ENCODE measurements at places on chromosomes 2 and 18. TPM values are rescaled to one million over a fixed set of nuclear protein-coding genes. Genes with fewer than 3 reads are reported as not detected.

GRCh38 chr2:82023710-82024109 lies 1719.2 kb upstream of the LRRTM1 start:
- no peak for DNase-seq

DNA sequence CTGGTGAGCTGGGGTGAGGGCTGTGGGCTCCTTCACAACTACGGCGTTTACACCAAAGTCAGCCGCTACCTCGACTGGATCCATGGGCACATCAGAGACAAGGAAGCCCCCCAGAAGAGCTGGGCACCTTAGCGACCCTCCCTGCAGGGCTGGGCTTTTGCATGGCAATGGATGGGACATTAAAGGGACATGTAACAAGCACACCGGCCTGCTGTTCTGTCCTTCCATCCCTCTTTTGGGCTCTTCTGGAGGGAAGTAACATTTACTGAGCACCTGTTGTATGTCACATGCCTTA lies 10.5 kb downstream of the PROC start:
- DNase-seq: no peak

- no peak for DNase-seq
Measured at GRCh38 chr2:210839450-210839849, 283.1 kb downstream of the CPS1 start.

DNA sequence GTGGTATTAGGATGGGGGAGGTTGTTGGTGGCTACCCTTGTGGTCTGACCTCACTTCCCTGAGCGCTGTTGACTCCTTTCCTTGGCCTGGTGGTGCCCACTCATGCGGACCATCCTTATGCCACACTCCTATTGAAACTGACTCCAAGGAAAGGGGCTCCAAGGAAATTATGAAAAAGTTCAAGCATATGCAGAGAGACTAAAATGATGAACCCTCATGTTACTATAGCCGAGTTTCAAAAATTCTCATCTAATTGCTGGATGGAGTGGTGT lies 96.2 kb upstream of the STPG4 start:
- no peak for DNase-seq

- peak; percentile 53 for DNase-seq
Measured at GRCh38 chr2:223465793-223466192, 136.4 kb downstream of the SCG2 start.

DNA sequence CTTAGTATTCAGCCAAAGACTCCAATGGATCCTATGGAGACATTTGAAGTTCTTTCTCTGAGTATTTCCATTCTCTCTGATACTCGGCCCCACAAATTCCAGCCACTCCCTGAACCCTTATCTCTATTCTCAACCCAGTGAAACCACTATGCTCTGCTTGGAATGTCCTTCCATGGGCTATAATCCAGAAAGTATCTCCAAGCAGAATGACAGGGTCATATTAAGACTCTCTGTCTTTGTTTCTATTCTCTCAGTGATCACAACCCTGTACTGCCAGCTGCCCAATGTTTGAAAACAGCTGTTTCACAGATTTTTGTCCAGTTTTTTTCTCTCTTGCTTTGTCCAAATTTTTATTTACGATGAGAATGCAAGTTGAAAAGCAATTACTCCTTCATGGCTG lies 21.9 kb downstream of the CHMP3 start:
- no peak for DNase-seq

DNA sequence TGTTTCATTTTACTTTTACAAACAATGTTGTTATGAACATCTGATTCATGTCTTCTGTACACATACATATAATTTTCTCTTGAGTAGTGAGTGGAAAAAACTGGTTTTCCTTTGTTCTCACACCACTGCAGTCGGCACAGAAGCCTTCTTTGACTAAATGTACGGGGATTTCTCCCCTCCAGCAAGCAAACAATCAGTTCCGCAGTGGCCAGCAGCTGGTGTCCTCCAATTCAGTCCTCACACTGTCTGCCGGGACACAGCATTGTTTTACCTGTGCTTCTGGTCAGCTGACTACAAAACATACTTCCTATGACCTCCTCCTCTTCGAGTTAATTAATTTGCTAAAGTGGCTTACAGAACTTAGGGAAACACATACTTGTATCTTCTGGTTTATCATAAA lies 202.8 kb downstream of the WDR7 start:
- DNase-seq: no peak

DNA sequence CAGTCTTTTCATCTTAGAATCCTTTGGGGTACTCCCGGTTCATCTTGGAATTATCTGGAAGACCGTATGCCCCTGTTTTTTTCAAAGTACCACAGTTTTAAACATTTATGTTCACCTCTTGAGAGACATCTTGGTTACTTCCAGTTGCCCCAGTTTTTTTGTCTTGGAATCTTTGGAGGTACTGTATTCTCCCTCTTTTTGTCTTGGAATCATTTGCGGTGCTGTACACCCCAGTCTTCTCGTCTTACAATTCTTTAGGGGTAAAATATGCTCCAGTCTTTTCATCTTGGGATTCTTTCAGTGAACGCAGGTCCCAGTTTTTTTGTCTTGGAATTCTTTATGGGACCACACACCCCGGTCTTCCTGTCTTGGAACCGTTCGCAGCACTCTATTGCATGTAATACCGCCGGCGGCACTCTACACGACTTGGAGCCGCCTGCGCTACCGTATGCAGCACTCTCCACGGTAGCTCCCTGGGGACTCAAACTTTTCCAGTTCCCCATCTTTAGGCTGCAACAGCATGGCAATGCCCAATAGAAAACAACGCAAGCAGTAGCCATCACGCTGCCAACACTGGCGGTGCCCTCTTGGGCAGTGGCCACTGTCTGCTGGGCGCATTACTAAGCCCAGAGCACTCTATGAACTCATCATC lies 21.2 kb upstream of the ZDBF2 start:
- no peak for DNase-seq

DNA sequence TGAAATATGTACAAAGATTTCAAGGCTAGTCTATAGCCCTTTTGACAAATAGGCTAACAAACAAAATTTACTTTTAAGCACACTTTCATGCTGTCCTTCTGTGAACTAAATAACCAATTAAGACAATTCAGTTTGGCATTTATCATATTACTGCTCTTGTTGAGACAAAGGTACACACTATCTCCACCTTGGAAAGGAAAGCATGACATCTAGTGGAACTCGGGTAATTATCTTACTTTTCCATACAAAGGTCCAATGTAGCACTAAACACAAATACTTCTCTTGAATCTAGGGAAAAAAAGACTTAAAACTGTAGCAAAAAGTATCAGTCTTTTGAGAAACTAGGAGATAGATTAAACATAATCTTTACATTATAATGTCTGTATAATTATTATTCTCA lies 125.0 kb upstream of the CD226 start:
- DNase-seq: no peak

GRCh38 chr2:158305501-158305900 lies 151.1 kb downstream of the CCDC148 start:
- no peak for DNase-seq

DNA sequence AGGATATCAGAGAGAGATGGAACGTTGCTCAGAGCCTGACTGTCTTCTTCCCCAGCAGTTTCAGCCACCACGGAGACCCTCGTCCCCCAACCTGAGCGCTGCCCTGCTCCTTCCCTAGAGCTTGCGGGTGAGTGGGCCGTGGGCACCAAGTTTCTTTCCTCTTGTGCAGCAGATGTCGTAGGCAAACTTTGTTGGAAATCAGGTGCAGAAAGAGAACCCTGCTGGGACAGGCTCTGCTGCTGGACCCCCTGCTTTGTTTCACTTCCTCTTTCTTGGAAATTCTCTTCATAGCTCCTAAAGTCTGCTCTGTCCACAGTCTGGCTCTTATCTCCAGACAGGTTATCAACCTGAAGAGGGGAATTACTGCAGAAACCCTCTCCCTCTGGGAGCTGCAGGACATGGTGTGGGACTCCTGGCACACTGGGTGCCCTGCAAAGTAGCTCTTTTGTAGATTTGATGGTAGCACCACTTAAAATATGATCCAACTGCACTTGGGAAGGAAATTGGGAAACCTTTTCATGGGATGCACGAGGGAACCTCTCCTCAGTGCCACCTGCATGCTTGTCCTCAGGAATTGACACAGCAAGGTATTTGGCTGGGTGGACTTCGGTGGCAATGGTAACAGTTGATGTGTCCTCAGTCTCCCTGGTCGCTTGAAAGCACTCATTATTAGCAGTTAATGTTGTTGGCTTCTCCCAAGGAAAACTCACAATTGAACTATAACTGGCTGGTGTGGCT lies 92.2 kb downstream of the ALPK2 start:
- DNase-seq: no peak

CXCR4 gene
- not detected for total RNA-seq

SCYGR4 gene
- total RNA-seq: not detected

DNER gene
- 5.5 TPM for total RNA-seq

CCDC68 gene
- 3.9 TPM for total RNA-seq
